ENCODE measurements at places on chromosomes 2 and 18.

DNA sequence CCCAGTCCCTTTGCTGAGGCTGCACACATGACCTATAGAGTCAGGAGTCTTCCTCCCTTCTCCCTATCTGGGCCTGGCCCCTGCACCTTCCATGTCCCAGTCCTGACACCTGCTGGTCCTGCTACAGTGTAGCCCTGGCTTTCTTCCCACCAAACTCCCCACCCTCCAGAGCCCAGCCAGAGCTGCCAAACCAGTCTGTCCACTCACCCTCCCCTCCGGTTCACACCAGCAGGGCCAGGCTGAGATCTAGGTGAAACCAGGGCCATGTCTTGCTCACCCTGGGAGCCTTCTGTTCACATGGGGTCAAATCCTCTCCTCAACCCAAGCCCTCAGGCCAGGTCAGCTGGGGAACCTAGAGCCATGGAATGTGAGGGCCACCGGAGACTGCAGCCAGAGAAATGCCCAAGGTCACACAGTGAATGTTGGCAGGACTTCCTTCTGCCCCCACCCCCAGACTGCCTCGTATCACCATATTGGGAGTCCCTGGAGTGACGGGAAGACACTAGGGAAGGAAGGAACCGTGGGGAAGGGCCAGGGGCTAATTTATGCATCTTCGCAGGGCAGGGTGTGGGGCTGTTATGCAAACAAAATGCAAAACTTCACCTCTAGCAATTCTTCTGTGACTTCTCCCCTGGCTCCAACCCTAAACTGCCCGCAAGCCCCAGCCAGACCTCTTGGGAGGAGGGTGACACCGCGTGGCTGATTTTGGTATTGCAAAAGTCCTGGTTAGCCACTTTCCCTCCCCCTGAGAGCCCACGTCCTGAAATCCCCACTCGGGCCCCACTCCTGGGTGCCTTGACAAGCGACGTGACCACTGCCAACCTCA is 14.6 kb downstream of the TNS1 start:
- peak; percentile 53 for DNase-seq

GRCh38 chr2:24626131-24626530 is 135.1 kb downstream of the NCOA1 start:
- DNase-seq: no peak

GRCh38 chr2:47735136-47735869 is 47.6 kb upstream of the MSH6 start:
- no peak for DNase-seq

DNA sequence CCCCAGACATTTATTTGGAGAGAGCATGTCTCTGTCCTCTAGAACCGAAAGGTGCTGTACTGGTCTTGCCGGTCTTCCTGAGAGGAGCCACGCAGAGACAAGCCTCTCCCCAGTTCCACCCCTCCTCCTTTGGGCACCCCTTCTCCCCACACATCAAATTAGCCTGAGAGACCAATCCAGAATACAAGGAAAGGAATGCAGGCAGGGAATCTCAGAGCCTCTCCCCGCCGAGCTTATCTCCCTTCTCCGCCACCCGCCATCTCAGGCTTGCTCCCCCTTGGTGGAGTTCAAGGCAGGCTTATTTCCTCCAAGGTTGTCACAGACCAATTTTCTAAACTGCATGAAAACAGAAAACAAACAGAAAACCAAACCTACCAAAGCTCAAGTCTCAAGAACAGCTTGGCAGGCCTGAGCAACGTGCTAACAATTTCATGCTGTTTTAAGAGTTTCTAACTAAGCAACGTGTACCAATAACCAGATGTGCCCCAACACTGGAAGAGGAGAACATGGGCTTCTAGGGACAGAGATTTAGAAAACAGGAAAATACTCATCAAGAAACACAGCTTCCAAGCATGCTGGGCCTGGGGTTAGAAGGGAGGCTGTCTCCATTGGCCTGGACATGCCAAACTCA is 124.5 kb upstream of the PKDCC start:
- DNase-seq: no peak
